Lower leg skin (tissue), 4 donors: ENCODE measurements at places on chromosomes 1 and 21.

GRCh38 chr1:7942214-7942921, 1.7 kb upstream of the TNFRSF9 start:
- peak; percentile 91 for DNase-seq

GRCh38 chr1:207306603-207307002, 14.9 kb upstream of the CD55 start:
- no peak for DNase-seq

DNA sequence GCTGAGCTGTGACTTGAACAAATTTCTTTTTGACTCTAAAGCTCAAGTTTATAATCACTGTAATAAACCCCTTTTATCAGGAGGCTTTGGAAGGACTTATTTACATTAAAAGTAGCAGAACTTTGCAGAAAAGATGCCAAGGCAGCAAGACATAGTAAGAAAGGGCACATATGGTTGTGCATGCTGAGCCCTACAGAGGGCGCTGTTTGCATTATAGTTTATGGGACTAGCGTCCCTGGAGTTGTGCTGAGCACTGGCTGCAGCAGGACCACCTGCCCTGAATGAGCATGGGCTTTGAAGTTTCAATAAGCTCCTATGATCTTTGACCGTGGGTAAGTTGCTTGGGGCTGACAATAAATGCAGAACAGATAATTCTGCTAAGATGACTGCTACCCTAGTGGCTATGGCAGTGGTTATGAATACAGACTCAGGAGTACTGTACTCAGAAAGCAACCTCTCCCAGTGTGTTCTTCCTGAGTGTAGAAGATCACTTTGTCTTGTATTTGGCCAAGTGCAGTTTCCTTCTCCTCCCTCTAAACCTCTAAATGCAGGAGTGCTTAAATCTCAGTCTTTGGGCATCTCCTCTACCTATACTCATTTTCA, 45.4 kb upstream of the USP1 start:
- peak; percentile 66 for DNase-seq

DNA sequence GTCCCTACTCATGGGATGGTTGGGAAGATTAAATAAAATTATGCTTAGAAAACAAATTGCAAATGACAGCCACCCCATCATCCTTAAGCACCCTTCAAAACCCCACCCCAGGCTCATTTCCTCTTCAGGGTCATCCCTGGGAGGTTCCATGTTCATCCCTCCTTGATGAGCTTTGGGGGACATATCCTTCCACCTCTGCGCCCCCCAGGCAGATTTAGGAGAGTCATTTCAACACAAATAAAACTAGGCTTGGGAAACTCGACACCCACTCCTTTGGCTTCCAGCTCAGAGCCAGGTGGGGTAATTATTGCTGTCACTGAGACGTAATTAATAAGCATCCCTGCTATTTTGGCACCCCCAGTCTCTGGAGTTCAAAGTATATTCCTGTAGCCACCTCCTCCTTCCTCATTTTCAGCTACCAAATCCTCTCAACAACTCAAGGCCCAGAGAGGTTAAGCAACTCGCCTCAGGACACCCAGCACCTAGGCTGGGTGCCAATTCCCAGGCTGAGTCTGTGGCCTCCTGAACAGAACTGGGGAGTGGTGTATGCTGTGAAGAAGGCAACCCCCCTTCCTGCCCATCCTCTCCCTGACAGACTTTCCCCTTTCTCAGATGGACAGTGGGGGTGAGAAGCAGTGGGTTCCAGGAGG, 595 bp downstream of the CRYBG2 start:
- DNase-seq: no peak

GRCh38 chr1:63276624-63277023, 45.7 kb upstream of the FOXD3 start:
- DNase-seq: no peak

GRCh38 chr1:79551321-79551720, 544.8 kb upstream of the ADGRL4 start:
- DNase-seq: no peak

GRCh38 chr1:83900524-83900923, 98.4 kb downstream of the TTLL7 start:
- DNase-seq: no peak

DNA sequence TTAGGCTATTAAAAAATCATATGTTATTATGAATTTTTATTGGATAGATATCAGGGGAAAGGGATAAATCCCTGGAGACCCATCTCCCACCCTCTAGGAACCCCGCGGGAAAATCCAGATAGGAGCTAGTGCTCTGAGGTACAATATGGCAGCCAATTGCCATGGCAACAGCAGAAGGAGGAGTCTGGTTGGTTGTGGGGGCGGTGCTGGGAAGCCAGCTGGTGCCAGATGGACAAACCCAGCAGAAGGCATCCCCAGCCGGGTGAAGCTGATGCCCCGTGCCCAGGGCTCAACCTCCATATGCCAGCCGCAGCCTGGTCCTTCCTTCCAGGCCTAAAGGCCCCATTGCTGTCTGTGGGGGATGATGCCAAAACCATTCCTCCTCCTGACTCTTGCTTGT, 38.3 kb downstream of the RHBG start:
- no peak for DNase-seq

GRCh38 chr1:10989095-10989494, 23.4 kb upstream of the TARDBP start:
- DNase-seq: no peak

DNA sequence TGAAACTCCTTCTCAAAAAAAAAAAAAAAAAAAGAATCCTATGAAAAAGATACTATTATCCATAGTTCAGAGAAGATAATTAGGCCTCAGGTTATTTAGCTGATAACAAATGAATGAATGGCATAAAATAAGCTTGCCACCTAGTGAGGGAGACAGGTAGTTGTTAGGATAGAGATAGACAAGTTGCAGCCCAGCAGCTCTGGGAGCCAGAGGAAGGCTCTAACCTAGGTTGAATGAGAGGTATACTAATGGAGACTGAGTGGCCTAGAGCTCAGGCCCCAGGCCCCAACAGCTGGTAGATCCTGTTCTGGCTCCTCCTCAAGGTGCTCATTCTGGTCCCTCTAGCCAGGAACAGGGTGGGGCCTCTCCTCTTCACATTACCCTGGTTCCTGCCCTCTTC, 20.6 kb upstream of the RSPO1 start:
- no peak for DNase-seq

DNA sequence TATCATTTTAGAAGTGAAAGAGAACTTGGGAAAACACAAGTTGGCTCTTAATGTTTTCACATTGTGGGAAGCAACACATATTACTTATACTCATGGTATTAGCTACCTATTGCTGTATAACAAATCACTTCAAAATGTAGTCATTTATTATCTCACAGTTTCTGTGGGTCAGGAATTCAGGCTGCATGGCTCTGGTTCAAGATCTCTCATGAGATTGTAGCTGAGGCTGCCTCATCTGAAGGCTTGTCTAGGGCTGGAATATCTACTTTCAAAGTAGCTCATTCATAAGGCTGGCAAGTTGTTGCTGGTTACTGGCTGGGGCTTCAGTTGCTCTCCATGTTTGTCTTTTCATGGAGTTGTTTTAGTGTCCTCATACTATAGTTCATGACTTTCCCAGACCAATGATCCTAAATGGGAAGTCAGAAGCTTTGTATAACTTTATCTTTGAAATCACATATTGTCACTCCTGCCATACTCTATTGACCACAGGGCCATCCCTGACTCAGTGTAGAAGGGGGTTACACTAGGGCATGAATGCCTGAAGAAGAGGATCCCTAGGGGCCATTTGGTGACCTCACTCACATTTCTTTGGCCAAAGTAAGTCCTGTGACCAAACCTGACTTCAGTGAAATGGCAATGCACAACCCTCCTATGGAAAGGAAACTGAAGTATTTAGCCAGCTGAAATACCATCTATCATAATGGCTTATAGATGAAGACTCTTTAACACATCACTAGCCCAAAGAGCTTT, 37.9 kb upstream of the POU2F1 start:
- no peak for DNase-seq

- no peak for DNase-seq
Measured at GRCh38 chr1:244010191-244010590, 40.9 kb upstream of the ZBTB18 start.

DNA sequence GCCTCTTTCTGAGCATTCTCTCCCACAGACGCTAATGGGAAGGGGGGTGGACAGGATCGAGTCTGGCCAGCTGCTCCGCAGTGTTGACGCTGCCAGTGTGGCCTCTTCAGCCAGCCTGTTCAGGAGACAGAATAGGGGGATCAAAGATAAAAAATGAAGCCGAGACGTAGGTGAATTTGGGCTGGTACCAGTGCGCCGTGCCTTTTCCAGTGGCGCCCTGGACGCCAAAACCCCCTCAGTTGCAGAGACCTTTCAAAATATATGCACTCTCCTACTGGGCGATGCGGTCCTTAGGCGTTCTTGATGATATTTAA, 1.1 kb downstream of the TTC3 start:
- DNase-seq: no peak

DNA sequence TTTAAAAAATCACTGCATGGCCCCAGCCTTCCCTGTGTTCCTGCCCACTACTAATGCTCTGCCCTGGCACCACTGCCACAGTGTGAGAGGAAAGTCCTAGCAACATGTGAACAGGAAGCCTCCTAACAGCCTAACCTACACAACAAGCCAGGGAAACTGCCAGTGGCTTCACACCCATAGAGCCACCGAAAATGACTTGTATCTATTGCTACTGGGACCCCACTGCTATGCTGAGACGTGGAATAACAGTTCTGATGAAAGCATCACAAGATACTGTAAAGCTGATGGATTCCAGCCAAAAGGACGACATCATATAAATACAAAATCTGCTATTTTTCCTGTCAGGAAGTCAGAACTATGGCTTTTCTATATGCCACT, 74.9 kb downstream of the JAK1 start:
- DNase-seq: no peak

- no peak for DNase-seq
Measured at GRCh38 chr1:44263568-44264450, 50.5 kb downstream of the DMAP1 start.

GRCh38 chr1:212515329-212515760, 82.6 kb downstream of the NENF start:
- DNase-seq: no peak

- no peak for DNase-seq
Measured at GRCh38 chr1:173300061-173301044, 93.2 kb upstream of the TNFSF4 start.

GRCh38 chr21:34034369-34035014, 38.9 kb upstream of the MRPS6 start:
- no peak for DNase-seq

DNA sequence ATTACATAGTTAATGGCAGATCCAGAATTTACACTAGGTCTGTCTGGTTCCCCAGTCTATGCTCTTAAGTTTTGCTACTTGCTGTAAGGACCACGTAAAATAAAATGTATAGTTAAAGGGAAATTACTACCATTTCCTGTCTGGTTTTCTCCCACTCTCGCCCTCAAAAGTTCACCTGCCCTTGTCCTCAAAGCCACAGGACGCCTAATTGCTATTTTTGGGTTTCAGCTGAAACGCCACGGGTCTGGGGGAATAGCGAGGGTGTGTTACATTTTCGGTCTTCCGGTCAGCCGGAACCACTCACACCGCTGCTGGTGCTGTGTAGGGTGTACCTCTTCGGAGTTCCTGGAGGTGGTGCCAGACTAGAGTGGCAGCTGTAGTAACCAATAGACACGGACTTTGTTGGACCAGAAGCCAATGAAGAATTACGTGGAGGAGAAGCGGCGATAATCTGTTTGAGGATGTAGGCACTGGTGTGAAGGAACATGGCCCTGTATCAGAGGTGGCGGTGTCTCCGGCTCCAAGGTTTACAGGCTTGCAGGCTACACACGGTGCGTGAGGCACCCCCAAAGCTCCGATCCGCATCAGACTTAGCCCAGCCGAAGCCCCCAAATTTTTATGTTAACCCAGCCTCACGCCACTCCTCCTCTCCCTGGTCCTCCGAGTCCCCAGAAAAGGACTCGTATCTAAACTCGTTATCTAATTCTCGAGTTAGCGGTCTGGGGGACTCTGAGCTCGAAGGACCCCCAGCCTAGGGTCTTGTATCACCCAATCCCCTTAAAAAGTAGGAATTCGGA, at the start of gene TARS2:
TARS2 (plus strand) TSS at position 454 of the 797 bp plus-strand sequence; CDS start at position 486, 32 bp downstream.
- peak; percentile 98 for DNase-seq

GRCh38 chr21:33478182-33478581, 1.6 kb downstream of the TMEM50B start:
- no peak for DNase-seq

- DNase-seq: no peak
Measured at GRCh38 chr1:101479945-101480344, 243.1 kb downstream of the S1PR1 start.

GRCh38 chr1:217563179-217563578, 67.7 kb downstream of the GPATCH2 start:
- DNase-seq: no peak

- no peak for DNase-seq
Measured at GRCh38 chr1:47643306-47644211, 205.7 kb downstream of the FOXD2 start.

DNA sequence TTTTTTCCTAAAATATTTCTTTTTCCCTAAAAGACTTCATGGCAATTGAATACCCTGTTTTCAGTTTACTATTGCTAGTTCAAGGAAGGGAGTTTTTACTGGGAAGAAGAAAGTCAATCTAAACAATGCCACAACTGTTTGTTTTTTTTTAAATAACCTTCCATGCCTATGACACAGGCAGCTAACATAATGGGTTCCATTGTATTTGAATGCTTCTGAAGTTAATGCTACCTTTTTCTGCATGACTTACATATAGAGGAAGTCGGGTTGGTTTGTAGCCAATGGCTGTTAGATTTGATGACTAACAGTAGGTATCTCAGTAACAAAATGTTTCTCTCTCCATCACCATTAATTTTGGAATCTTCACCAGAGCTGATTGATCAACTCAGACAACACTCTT, 134.0 kb downstream of the KIF26B start:
- no peak for DNase-seq

- no peak for DNase-seq
Measured at GRCh38 chr21:35924714-35925301, 135.5 kb downstream of the SETD4 start.

- DNase-seq: no peak
Measured at GRCh38 chr1:164240081-164240480, 318.9 kb upstream of the PBX1 start.

- DNase-seq: no peak
Measured at GRCh38 chr1:186819126-186819525, 9.6 kb upstream of the PLA2G4A start.

DNA sequence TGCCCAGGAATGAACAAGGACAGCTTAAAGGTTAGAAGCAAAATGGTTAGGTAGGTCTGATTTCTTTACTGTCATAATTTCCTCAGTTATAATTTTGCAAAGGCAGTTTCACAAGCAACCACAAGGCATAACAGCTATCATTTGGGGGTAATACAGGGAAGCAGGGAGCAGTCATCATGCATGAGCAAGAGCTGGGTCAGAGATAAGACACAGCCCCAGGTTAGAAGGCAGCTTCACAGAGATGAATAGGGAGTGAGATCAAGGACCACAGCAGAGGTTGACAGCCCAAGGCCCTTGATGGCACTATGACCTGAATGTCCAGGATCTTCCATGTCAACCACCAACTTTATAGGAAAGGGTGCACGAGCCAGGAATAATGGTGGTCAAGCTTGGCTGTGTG, 9.0 kb upstream of the CSRP1 start:
- no peak for DNase-seq

DNA sequence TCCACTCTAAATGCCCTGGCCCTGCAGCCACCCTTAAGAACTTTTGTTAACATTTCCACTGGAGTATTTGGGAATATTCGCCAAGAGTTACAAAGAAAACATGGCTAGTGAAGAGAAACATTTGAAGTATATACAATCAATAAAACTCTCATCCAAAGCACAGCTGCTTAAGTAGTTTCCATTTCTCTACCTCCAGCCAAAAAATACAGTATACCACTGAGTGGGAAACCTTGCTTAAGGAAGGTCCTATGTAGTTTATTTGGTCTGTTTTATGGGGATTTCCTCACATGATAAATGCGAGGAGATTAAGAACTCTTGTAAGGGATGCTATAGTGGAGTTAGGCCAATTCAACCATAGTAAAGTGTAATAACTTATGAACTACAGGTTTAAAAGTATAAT, 382.5 kb downstream of the NEGR1 start:
- no peak for DNase-seq
